Bone marrow (tissue), 2 donors: ENCODE measurements at places on chromosomes 5 and 9.

- no peak for DNase-seq
These were observed 153.2 kb downstream of the MELK start for GRCh38 chr9:36725777-36726356.

GRCh38 chr5:7683753-7684152 is 167.2 kb downstream of the CFAP90 start:
- DNase-seq, result no peak

- no peak for DNase-seq
These were observed 43.0 kb upstream of the SHB start for GRCh38 chr9:38112049-38112448.

GRCh38 chr5:90097082-90097477 is 312.5 kb downstream of the CETN3 start:
- no peak for DNase-seq

- DNase-seq, result no peak
These were observed 158.1 kb upstream of the HMHB1 start for GRCh38 chr5:143653766-143654282.

DNA sequence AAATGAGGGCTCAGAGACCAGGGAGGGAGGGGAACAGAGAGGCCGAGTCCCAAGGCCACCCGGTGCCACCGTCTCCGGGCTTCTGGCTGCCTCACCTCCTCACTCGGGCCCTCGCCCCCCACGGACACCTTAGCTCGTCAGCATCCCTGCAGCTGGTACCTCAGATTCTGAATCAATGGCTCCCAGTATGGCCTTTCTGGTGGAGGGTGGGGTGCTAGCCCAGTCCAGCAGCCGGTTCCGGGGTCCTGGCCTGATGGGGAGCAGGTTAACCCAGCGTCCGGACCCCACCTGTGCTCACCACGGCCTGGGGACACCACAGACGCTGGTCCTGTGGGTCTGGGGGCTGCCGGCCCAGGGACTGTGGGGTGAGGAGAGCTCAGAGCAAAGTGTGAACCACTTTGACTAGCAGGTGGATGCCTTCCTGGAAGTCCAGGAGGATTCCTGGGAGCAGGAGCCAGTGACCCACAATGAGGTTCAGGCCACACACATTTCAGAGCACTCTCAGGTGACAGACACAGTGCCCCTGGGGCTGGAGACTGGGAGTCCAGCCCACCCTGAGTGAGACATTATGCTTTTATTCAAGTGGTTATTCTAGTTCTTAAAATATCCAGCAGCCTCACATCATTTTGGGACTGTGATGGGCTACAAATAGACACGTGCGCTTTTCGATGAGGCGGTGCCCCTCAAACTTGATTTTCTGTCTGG is 53.3 kb downstream of the AHRR start:
- DNase-seq, result no peak

DNA sequence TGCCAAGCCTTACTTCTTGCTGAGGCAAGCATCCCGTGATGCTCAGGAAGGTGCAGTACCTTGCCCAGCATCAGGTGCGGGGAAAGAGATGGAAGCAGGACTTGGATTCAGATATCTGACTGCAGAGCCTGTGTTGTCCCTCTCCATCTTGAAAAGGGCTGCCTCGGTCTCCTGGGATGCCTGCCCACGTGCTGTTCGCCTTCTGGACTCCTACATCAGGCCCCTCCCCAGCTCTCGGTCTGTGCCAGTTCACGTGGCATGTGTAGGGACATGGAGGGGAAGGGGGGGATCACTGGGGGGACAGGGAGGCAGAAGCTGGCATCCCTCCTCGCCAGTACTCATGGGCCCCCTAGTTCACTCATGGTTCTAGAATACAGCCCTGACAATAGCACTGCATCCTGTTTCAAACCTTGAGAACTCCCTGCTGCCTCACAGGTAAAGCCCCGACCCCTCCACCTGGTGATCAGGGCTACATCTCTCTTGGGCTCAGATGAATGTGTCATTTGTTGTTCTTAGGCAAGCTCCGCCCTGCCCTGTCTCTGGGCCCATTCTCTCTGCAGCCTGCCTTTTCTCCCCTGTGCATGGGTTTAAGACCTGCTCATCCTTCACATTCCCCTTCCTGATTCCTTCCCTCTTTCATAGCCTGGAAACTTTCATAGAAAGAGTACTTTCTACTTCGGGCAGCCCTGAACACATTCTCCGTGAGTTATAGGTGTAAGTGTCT is 38.9 kb upstream of the SLC25A51 start:
- DNase-seq, result no peak

DNA sequence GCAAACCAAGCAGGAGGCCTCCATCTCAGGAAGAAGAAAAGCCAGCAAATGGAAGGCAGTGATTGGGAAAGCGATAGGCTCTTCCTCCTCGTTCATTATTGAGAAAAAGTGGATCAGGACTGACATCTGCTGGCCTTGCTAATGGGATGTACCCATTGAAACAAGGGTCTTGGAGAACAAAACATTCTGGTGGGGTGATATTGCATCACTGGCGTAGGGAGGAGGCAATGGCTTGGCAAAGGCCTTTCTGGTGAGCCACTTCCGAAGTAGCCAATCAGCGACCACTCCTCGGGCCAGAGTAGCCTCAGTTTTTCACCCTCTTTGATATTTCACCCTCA is 86.7 kb upstream of the NFIB start:
- DNase-seq, result no peak

DNA sequence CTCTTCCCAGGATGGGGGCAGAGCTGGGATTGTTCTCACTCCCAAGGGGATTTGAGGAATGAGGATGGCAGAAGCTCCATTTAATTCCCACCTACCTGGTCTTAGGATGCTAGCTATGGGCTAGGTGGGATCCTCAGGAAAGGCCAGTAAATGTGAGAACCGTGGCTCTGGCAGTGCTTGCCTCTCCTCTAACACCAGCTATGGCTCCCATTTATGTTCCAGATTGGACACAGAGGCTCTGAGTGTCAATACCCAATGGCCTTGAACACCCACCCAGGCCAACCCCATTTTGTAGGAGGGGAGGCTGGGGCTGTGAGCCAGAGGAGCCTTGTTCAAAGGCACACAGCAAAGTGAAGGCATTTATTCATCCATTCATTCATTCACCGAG is 10.2 kb upstream of the DAB2IP start:
- no peak for DNase-seq

- DNase-seq, result no peak
These were observed at the start of gene SLIT3 for GRCh38 chr5:169300468-169301385. Gene SLIT3, minus strand, starts transcription at chr5:169301139. Its CDS starts 430 bp downstream, at chr5:169300709.

DNA sequence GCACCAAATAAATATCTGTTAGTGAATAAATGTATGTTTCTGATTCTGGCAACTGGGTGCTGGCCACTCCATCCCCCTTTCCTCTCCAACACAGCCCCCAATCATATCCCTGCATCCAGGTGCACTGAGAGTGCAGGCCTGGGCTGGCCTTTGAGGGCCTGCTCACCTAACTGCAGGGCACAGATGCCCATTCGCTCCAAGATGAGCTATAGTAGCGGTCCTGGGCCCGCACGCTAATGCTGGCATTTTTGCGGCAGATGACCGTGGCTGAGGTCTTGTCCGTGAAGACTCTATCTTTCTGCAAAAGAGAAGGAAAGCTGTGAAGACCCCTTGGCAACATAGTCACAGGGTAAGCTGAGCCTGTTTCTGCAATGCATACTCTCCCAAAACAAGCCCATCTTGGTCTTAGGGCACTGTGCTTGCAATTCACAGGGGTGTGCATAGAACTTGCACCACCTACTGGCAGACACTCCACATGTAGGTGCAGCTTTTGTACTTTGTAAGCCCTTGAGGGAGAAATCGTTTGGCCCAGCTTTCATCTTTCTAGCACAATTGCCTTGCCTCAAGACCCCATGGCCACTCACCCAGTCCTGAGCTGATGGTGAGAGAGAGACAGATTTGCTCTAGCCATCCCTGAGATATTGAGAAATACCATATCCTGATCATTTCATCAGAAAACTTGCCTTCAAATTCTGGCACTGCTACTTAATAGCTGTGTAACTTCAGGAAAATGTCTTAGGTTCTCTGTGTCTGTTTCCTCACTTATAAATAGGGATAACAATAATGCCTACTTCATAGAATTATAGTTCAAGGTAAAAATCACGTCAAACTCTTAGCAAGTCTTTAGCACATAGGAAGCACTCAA is 13.5 kb downstream of the IL12B start:
- no peak for DNase-seq

- no peak for DNase-seq
These were observed 29.9 kb upstream of the MYOT start for GRCh38 chr5:137837491-137838394.

DNA sequence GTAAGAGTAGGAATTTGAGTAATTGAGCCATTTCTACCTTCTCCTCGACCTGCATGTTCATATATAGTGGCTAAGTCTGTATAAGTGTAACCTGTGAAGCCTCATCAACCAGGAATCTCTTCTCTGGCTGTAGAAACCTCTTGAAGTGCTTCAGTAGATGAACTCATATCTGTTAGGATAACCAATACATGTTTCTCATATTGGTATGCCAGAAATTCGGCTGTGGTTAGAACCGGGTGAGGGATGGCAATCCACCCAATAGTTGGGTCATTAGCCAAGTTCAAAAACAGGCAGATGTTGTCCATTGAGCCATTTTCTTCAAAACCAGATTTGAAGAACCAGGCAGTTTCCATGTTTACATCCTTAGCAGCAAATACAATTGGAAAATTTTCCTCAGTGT is 28.9 kb upstream of the GSN start:
- DNase-seq, result no peak

DNA sequence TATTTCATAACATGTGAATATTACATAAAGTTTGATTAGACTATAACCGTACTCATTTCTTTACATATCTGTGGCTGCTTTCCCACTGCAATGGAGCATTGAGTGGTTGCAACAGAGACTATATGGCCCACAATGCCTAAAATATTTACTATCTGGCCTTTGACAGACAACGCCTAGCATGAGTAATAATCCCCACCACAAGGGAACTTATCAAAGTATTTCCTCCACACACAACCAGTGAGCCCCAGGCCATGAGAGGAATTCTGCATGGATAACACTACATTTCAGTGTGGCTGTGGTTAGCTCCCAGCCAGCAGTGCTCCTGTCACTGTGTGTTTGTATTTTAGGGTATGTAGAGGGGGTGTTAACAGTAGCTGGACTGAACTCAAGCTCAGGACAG is 54.8 kb downstream of the FAM81B start:
- DNase-seq, result no peak

- DNase-seq, result peak; percentile 48
These were observed 62.9 kb downstream of the OTULIN start for GRCh38 chr5:14727428-14727865.

GRCh38 chr9:132947756-132948155 is 3.3 kb upstream of the TSC1 start:
- DNase-seq, result no peak

DNA sequence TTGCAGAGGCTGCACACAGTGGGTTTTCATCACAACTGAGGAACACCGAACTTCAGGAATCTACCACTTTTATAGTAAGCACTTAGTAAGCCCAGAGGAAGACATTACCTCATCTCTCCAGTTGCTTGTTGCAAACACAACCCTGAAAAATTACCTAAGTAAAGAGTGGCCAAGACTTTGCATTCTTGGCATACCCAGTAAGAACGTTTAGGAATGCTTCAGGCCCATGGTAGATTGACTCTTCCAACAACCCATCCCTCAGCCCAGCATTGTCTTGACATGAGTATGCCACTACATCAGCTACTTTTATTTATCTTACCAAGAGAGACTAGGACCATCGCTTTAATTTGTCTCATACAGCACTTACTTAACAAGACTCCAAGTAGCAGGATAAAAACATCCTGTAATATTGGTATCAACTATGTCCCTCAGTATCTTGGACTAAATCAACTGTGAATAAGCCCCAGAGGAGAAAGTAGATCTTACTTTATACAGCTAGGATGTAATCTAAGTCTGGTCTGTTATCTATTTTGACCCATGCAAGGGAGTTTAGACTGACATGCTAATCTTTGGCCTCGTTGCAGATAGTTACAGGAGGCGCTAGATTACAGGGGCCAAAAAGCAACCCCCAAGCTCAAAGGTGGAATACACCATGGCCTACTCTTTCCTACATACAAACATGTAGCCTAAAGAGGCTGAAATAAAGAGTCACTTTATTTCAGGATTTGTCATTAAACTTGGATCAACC is 114.9 kb downstream of the INVS start:
- DNase-seq, result no peak

- no peak for DNase-seq
These were observed 22.1 kb downstream of the WNK2 start for GRCh38 chr9:93205896-93206575.

DNA sequence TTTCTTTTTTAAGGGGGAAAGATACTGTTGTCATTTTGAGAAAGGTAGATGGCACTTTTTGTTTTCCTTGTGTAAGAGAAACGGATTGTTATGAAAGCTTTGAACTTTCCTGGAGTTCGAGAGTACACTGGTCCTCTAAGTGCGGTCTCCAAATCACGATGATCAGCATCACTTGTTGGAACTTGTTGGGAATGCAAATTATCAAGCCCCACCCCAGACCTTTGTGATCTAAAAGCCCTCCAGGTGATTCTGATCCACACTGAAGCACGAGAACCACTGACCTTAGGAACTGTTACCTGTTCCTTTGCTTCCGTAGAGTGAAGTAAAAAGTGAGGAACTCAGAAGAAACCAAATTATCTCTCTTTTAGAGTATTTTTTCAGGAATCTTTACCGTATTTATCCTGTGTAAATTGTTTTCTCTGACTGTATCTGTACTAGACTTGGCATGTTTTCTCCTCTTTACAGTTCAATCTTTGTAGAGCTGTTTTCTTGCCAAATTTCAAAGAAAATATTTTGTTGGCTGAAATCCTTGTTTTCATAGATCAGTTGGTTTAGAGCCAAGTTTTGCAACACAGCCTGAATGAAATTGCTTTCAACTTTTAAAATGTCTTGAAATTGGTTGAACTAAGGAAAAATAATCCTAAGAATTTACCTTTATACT is 4.0 kb downstream of the MAT2B start:
- no peak for DNase-seq

GRCh38 chr9:91734371-91734981 is 215.6 kb downstream of the ROR2 start:
- no peak for DNase-seq

- no peak for DNase-seq
These were observed 16.8 kb downstream of the SERINC5 start for GRCh38 chr5:80238778-80239679.

DNA sequence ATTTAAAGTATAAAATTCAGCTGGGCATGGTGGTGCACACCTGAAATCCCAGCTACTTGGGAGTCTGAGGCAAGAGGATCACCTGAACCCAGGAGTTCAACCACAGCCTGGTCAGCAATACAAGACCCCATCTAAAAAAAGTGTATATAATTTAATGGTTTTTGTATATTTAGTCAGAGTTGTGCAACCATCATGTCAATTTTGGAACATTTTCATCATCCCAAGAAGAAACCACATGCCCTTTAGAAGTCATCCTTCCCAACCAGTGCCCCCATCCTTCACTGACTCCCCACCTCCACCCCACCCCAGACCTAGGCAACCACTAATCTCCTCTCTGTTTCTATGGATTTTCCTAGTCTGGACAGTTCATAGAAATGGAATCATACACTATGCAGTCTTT is 18.8 kb upstream of the TEK start:
- no peak for DNase-seq

- DNase-seq, result peak; percentile 14
These were observed 17.1 kb downstream of the SCAI start for GRCh38 chr9:125126019-125126746.

- no peak for DNase-seq
These were observed 13.0 kb upstream of the CTNNAL1 start for GRCh38 chr9:109026306-109026705.
